ENCODE measurements at places on chromosomes 5 and 9. TPM values are rescaled to one million over a fixed set of nuclear protein-coding genes. Genes with fewer than 3 reads are reported as not detected.

FBLL1 gene
- total RNA-seq, result not detected

ADAMTS12 gene
- 11.2 TPM for total RNA-seq

SLC6A3 gene
- 0.52 TPM for total RNA-seq

BRINP1 gene
- 1.5 TPM for total RNA-seq

MZB1 gene
- total RNA-seq, result 5.2 TPM

WNT8A gene
- not detected for total RNA-seq

RFK gene
- 19.4 TPM for total RNA-seq

PHAX gene
- total RNA-seq, result 23.2 TPM

ACTBL2 gene
- not detected for total RNA-seq

CPLANE1 gene
- total RNA-seq, result 18.7 TPM

TMOD1 gene
- 11.3 TPM for total RNA-seq

ROR2 gene
- total RNA-seq, result 5.5 TPM

SPACA9 gene
- total RNA-seq, result 3.3 TPM

SH3PXD2B gene
- total RNA-seq, result 46.2 TPM

IL9 gene
- total RNA-seq, result not detected

ACOT12 gene
- total RNA-seq, result not detected

CNTNAP3B gene
- total RNA-seq, result 9.3 TPM

MYOT gene
- not detected for total RNA-seq

INSL6 gene
- not detected for total RNA-seq

SLC6A18 gene
- not detected for total RNA-seq

SLC36A1 gene
- 9.6 TPM for total RNA-seq

NUTM2F gene
- total RNA-seq, result not detected

NCS1 gene
- total RNA-seq, result 5.7 TPM

TNFSF15 gene
- 8.5 TPM for total RNA-seq

SLC45A2 gene
- not detected for total RNA-seq

FBXO4 gene
- total RNA-seq, result 11.1 TPM

DEPDC1B gene
- 0.20 TPM for total RNA-seq

INSL4 gene
- not detected for total RNA-seq

BARHL1 gene
- total RNA-seq, result not detected

GADD45G gene
- total RNA-seq, result 19.8 TPM

GGTA1 gene
- 9.5 TPM for total RNA-seq

LIX1 gene
- not detected for total RNA-seq

POC5 gene
- total RNA-seq, result 9.1 TPM

PCDHB9 gene
- 2.5 TPM for total RNA-seq

PCDHA1 gene
- not detected for total RNA-seq

CCL21 gene
- total RNA-seq, result 37.7 TPM

GLDC gene
- 1.7 TPM for total RNA-seq

ZDHHC11 gene
- total RNA-seq, result 12.6 TPM

FCN2 gene
- total RNA-seq, result not detected

SLC28A3 gene
- 1.6 TPM for total RNA-seq

OR1Q1 gene
- total RNA-seq, result not detected

CTXN3 gene
- not detected for total RNA-seq

SLC36A3 gene
- not detected for total RNA-seq

SGCD gene
- total RNA-seq, result 7.5 TPM

RHOBTB3 gene
- 54.2 TPM for total RNA-seq

FOXD4L5 gene
- total RNA-seq, result 0.41 TPM

PCDHAC2 gene
- total RNA-seq, result 10.0 TPM

IL5 gene
- total RNA-seq, result not detected

GCNT4 gene
- total RNA-seq, result 2.8 TPM

PLAC8L1 gene
- not detected for total RNA-seq
